ENCODE measurements at places on chromosomes 13 and 19.

DNA sequence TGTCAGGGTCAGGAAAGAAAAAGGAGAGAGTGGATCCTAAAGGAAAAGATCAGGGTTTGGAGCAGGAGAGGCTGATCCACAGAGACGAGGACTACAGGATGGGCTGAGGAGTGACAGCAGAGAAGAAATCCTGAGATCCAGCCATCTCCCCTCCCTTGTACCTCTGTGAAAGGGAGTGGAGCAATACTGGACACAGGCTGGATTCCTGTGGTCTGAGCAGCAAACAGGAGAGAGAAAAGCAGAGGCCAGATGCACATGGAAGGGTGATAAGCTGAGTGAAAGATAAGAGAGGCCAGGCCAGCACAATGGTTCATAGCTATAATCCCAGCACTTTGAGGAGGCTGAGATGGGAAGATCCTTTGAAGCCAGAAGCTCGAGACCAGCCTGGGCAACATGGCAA, 472.1 kb upstream of the TSHZ3 start:
- no peak for DNase-seq

DNA sequence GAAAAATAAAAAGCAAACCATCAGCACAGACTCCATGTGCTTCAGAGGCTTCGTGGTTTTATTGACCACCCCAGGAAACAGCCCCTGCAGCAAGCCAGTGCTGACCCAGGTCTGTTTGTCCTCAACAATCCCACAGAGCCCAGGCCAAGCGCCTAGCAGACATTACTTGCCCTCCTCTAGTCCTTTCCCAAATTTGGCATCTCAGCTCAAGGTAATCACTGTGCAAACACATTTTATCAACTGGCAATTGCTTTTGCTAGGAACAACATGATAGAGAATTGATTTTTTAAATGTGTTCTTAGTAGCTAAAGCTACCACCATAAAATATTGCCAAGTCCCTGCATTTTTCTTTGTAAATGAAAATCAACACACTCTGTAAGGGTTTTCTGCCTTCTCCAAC, 121.8 kb downstream of the STOML3 start:
- DNase-seq: no peak

DNA sequence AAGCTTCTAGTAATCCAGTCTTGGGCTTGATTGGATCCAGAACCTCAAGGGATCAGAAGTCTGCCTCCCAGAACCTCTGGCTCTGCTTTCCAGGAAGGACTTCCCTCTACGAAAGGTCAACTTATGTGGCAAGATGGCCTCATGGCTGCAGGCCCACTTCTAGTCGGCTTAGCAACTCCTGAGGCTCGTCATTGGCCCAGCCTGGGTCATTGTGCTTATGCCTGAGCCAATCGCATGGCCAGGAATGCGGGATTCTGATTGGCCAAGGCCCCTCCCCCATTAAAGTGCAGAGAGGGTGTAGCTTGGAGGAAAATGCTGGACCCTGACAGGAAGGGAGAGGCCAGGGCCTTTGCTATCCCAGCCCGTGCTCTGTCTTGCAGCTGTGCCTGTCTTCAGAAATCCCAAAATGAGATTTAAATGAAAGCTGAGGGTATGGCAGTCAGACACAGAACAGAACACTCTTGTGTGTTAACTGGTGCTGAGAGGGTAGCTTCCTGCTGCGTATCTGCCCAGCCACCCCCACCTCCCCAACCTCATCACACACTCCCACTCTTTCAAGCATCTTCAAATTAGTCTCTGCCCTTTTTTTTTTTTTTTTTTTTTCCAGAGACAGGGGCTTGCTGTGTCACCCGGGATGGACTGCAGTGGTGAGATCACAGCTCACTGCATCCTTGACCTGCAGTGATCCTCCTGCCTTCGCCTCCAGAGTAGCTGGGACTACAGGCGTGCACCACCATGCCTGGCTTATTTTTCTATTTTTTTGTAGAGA, 5.5 kb upstream of the CCNE1 start:
- no peak for DNase-seq

DNA sequence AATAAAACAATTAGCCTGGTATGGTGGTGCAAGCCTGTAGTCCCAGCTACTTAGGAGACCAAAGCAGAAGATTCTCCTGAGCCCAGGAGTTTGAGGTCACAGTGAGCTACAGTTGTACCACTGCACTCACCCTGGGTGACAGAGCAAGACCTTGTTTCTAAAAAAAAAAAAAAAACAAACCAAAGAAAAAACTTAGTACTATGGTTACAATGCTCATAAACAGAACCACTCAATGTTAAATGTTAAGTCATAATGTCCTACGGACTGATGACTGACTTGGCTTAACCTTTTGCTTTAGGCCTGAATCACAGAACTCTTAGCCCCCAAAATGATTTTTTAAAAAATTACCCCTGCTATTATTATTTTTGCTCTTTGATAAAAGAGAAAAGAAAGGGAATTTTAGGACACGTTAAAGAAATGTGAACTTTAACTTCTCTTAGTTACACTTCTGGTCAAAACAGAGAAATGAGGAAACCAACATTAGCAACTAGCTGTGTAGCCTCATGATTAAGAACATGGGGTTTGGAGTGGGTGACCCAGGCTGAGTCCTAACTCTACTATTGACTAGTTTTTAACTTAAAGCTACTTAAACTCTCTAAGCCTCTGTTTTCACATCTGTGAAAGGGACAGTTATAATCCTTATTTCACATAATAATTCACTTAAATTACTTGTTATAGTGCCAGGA, 13.7 kb upstream of the ELF1 start:
- no peak for DNase-seq

DNA sequence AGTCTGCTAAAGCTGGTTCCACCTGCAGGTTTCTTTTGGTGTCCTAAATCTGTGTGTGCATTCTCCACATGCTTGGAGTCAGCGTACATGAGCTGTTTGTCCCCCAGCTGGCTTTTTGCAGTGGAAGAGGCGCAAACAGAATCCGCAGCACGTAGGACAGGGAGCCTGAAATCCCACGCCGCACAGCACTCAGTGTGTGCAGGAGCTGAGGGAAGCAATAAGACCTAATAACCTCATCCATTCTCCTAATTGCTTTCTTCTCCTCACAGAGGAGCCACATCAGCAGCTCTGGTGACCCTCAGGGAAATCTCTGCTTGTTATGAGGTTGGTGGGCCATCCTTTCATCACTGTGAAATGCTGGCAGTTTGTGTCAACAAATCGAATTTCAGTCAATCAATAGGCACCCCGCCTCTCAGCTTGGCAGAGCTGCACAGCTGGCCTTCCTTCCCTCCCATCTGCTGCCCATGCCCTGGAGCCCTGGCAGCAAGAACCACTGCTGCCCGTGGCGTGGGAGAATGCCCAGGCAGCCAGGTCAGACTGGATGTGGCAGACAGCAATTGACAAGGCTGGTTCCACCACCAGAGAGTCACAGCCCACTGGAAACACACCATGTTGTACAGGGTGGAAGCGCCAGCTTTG, 136.7 kb downstream of the ZDHHC20 start:
- no peak for DNase-seq

Measured in B cell (primary cell).